ENCODE measurements at places on chromosomes 16 and 17.
A peak's percentile ranks its signal among the peaks of the same experiment; 100 is the strongest.

- no peak for DNase-seq
Measured at GRCh38 chr16:2969545-2970521, 685 bp downstream of the PAQR4 start.

DNA sequence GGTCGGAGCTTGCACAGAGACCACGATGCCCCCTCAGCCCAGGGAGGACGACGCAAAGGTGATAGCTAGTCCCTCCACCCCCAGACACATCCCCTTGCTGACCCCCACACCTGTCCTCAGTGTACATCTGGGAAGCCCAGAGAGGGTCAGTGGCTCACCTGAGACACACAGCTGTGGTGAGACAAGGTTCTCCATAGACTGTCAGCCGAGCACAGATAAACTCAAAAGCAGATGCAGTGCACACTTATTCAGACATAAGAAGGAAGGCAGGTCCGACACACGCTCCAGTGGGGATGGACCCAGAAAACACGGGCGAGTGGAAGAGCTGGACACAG lies 19.6 kb downstream of the CBFA2T3 start:
- no peak for DNase-seq

DNA sequence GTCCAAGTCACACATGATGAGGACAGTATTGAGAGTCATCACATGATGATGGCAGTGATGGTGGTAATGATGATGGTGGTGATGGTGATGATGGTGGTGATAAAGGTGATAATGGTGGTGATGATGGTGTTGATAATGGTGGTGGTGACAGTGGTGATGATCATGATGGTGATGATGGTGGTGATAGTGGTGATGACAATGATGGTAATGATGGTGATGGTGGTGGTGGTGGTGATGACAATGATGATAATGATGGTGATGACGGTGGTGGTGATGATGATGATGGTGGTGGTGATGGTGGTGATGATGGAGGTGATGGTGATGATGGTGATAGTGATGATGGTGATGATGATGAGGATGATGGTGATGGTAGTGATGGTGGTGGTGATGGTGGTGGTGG lies 190.2 kb upstream of the ZNF469 start:
- no peak for DNase-seq

DNA sequence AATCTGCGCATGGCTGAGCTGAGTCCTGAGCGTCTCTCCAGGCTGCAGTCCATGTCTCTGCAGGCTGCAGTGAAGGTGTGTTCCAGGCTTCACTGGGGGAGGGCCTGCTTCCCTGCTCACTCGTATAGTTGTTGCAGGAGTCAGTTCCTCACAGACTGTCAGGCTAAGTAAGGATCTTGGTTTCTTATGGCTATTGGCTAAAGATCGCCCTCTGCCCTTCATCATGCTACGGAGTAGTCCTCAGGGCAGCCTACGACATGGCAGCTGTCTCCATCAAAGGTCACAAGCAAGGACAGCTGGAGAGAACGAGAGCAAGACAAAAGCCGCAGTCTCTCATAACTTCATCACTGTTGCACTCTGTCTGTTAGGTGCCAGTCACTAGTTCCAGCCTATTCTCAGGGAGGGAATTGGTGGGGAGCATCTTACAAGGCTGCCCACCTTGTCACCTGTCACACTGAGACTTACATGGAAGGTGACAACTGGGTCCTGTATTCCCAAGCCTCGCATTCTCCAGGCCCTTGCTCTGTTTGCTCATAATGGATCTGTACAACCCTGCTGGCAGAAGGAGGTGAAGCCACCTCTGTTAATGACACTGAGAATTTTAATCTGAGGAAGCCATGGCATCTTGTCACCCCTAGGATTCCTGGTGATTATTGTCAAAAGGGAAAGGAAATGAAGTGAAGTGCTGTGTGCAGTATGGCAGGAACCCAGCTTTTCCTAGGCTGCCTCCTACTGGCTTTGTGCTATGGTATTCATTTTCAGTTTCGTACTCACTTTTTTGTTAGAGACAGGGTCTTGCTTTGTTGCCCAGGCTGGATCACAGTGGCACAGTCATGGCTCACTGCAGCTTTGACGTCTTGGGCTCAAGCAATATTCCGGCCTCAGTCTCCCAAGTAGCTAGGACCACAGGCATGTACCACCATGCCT lies 43.4 kb downstream of the MFSD11 start:
- no peak for DNase-seq

GRCh38 chr17:8522577-8522976 lies 86.9 kb downstream of the NDEL1 start:
- no peak for DNase-seq

DNA sequence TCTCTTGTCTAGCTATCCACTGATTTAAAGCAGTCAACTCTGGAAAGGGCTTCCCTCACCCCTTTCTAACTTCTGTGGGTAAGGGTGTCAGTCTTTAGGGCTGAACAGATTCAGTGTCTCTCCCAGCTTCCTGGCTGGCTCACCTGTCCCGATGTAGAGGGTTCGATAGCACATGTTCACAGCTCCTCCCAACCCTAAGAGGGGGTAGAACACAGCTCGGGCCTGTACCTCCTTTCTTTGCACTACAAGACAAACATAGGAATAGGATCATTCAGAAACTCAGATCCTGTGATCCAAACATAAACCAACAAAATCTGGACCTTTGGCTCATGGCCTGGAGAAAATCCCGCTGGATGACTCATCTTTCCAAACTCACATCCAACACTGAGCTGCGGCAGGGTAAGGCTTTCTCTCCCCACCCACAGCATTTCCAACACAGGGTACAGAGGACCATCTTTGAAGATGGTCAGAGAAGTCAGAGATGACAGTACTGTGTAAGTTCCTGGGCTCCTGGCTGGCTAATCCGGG lies 5.8 kb upstream of the DHRS13 start:
- DNase-seq = no peak

GRCh38 chr17:9237053-9237410 lies 215.7 kb downstream of the NTN1 start:
- DNase-seq = no peak

GRCh38 chr17:42457107-42457792 lies 1.4 kb upstream of the ATP6V0A1 start:
- no peak for DNase-seq

GRCh38 chr16:20899477-20900298 lies 470 bp downstream of the DCUN1D3 start:
- DNase-seq = peak; percentile 60

DNA sequence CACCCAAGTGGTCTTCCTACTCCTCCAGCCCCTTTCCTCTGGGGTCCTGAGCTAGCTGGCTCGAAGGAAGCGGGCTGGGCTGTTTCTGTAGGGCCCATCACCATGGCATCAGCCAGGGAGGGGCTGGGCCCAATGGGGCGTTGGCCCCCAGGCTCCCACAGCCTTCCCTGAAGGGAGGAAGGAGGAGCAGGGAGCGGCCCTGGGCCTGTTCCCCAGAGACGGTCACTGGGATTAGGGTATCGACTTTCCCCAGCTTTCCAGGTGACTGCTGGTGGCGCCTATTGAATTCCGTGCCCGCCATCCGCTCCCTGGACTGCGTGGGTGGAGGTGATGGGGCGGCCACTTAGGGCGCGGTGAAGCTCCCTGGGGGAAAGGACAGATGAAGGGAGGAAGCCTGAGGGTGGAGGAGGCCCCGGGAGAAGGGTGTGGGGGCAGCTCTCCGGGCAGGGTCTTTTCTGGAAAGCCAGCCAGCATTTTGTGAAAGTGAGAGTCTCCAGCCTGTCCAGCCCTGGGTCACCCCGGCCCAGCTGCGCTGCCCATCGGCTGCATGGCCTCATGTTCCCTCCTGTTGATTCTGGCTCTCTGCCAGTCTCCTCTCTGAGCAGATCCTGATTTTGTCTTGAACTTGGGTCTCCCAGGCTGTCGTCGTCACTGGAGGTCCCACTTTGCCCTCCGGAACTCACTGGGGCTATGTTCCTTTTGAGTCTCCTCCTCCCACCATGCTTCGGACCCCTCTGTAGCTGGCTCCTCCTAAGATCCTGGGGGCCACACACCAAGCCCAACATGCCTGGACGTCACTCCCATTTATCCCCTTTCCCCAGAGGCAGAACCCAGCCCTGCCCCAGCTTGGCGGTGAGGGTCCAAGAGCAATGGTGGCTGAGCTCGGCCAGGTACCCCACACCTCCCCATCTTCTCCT lies 9.8 kb downstream of the NHERF1 start:
- DNase-seq = no peak

- DNase-seq = no peak
Measured at GRCh38 chr17:73785958-73786743, 141.9 kb upstream of the SDK2 start.

DNA sequence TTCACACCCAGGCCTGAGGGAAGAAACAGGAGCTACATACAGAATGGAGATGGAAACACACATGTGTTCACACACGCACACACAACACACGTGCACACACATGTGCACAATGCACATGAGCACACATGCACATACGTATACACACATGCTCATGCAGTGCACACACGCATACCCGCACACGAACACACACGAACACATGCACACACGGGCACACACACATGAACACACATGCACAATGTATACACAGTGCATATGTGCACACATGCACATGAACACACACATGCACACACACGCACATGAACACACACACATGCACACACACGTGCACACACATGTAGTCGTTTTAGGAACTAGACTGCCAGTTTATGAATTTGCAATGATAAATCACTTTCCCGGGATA lies 49.3 kb upstream of the CDR2 start:
- no peak for DNase-seq

- DNase-seq = no peak
Measured at GRCh38 chr16:48371393-48371780, 13.8 kb downstream of the SIAH1 start.

DNA sequence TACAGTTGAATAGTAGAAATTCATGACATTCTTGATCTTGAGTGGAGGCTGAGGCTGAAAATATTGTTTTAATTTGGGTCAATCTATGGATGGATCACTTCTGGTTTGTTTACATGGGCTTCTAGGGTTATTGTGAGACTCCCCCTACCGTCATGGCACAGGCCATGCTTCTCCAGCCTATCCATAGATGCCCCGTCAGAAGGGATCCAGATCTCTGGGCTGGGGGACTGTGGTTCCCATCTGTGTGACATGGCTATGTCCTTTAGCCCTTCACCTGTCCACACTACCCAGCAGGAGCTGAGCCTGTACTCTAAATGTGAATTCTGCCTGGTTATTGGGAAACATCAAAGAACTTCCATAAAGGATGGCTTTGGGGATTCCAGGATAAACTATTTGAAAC lies 160.4 kb downstream of the ABCC12 start:
- DNase-seq = no peak

- DNase-seq = no peak
Measured at GRCh38 chr17:12522336-12522735, 143.4 kb upstream of the MYOCD start.

Measured in amygdala (tissue), 56 donors.